Aorta (tissue), 5 donors: ENCODE measurements at places on chromosomes 4 and X. TPM values are rescaled to one million over a fixed set of nuclear protein-coding genes. Genes with fewer than 3 reads are reported as not detected.

The LRCH2 gene
- polyA plus RNA-seq: 3.8 TPM

The CLTRN gene
- not detected for polyA plus RNA-seq

The PAGE5 gene
- polyA plus RNA-seq: not detected

The CLDN34 gene
- not detected for polyA plus RNA-seq

The USP17L30 gene
- not detected for polyA plus RNA-seq

The GABRB1 gene
- not detected for polyA plus RNA-seq

The FAT4 gene
- polyA plus RNA-seq: 6.6 TPM

The LANCL3 gene
- polyA plus RNA-seq: 0.03 TPM

The NAT8L gene
- polyA plus RNA-seq: 0.05 TPM

The IL13RA2 gene
- 27.9 TPM for polyA plus RNA-seq

The AMBN gene
- polyA plus RNA-seq: not detected

The S100G gene
- not detected for polyA plus RNA-seq

The ZCCHC18 gene
- 2.3 TPM for polyA plus RNA-seq

The HTN1 gene
- polyA plus RNA-seq: not detected

The SPIN2B gene
- 6.6 TPM for polyA plus RNA-seq

The SOX3 gene
- polyA plus RNA-seq: not detected

The TIGD4 gene
- polyA plus RNA-seq: not detected

The RNF4 gene
- 18.9 TPM for polyA plus RNA-seq

The ZNF732 gene
- polyA plus RNA-seq: not detected

The SLC4A4 gene
- 2.1 TPM for polyA plus RNA-seq

The MAGEA1 gene
- polyA plus RNA-seq: not detected

The TBX22 gene
- not detected for polyA plus RNA-seq

The PGRMC1 gene
- polyA plus RNA-seq: 64.9 TPM

The EGF gene
- polyA plus RNA-seq: not detected

The DCX gene
- not detected for polyA plus RNA-seq

The RWDD4 gene
- polyA plus RNA-seq: 17.1 TPM

The WWC2 gene
- 7.1 TPM for polyA plus RNA-seq

The TLR1 gene
- 4.5 TPM for polyA plus RNA-seq

The CSAG2 gene
- not detected for polyA plus RNA-seq

The HSD17B13 gene
- 0.38 TPM for polyA plus RNA-seq

The NSUN7 gene
- 0.75 TPM for polyA plus RNA-seq

The NAP1L3 gene
- polyA plus RNA-seq: 10.9 TPM

The ZNF185 gene
- 4.8 TPM for polyA plus RNA-seq

The GAR1 gene
- 9.3 TPM for polyA plus RNA-seq

The ALAS2 gene
- not detected for polyA plus RNA-seq

The CSN1S1 gene
- not detected for polyA plus RNA-seq

The SPANXA1 gene
- polyA plus RNA-seq: not detected

The BEX1 gene
- polyA plus RNA-seq: 0.36 TPM

The SORCS2 gene
- polyA plus RNA-seq: 0.05 TPM
